ENCODE measurements at places on chromosomes 13 and 19.
A peak's percentile ranks its signal among the peaks of the same experiment; 100 is the strongest.

DNA sequence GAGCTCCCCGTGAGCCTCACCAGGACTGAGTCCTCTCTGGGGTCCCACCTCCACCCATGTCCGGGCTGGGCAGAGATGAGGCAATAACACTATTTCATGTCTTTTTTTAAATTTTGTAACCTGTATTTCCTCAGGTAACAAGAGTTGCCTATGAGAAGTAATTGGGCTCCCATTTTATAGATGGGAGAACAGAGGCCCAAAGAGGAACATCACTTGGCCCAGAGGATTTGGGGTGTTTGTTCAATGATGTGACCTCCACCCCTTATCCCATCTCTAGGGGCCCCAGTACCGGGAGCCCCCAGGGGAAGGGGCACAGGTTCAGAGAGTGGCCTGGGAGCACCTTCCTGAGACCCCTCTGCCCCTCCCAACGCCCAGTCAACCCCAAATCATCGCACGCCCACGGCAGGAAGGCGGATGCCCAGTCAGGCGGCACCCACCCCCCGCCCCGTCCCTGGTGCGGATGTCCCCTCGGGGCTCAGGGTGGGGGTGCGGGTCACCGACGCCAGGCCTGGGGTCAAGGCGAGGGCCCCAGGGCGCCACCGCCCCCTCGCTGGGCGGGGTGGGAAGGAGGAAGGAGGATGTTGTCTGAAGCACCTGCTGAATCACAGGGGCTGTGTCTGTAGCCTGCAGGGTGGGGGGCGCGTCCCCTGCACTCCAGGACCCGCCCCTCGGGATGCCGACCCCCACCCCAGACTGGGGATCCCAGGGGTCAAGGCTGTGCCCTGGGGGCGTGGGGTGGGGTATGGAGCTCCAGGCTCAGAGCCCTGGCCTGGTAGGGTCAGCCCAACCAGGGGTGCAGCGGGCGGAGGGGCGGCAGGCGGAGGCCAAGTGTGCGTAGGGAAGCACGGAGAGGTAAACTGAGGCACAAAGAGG, 9.0 kb upstream of the CIRBP start:
- no peak for DNase-seq

DNA sequence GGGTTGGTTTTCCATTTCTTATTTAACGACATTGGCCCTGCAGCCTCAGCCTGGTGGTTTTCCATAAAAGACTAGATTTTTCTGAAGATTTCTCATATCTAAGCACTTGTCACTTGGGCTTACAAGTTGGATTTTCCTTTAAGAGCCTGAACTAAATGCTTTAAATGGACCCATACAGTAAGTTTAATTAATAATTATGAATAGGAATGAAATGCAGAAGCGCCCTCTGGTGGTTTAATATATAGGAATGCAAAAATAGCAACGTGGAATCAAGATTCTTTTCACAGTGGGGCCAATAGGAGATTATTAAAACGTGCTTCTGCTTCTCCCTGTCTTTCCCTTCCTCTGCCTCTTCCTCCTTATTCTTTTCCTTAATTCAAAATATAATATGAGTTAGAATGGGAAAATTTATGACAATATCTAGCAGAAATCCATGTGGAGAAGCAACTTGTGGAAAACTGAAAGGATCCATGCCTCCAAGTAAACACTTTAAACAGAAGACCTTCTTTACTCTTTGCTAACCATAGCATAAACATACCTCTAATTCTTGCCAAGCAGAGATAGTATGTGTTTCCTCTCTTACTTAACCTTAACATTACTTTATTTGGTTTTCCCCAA, 324.0 kb downstream of the GPC5 start:
- DNase-seq = peak; percentile 60

- DNase-seq = no peak
These were observed 10.6 kb upstream of the HAUS5 start for GRCh38 chr19:35601971-35602370.

- no peak for DNase-seq
These were observed 5.9 kb downstream of the RPL18A start for GRCh38 chr19:17865364-17866311.

GRCh38 chr13:25503856-25504255, 132.1 kb downstream of the ATP8A2 start:
- no peak for DNase-seq

GRCh38 chr19:49391581-49392399, 3.7 kb downstream of the KASH5 start:
- DNase-seq = peak; percentile 54

GRCh38 chr13:28654276-28654675, 4.7 kb upstream of the POMP start:
- DNase-seq = no peak

GRCh38 chr19:55500368-55500952, 12.2 kb downstream of the SSC5D start:
- DNase-seq = no peak

GRCh38 chr13:49213539-49213938, 6.6 kb upstream of the MLNR start:
- DNase-seq = no peak

DNA sequence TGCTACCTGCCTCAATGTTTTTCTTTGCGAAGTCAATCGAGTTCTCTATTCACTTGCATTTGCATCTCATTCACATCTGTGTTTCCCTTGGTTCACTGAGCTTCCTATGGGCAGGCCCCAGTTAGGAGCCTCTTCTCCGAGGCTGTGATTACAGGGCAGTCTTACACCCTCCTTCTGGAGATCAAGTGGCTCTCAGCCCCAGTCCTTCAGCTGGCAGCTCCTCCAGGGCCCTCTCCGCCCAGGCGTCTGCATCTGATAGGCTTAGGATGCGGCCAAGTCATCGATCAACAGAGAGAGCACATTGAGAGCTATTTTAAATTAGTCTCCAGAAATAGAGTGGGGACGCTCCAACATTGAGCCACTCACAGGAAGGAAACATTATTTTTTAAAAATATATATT, 44.2 kb downstream of the MBNL2 start:
- DNase-seq = no peak

Measured in midbrain (tissue), 1 donor.